ENCODE measurements at places on chromosomes 16 and 17. TPM values are rescaled to one million over a fixed set of nuclear protein-coding genes. Genes with fewer than 3 reads are reported as not detected.

DNA sequence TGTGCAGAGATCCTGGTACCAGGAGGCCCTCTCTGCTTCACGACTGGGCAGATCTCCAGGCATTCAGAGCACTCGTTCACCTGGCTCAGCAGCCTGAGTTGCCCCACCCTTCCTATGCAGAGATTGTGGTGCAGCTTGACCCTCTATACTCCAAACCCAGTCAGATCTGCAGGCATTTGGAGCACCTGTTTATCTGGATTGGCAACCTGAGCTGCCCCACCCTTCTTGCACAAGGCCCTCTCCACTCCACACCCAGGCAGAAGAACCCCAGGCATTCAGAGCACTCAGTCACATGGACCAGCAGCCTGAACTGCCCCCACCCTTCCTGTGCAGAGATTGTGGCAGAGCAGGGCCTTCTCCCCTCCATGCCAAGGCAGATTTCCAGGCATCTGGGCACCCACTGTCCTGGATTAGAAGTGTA lies 88.4 kb upstream of the CDH5 start:
- H3K4me1 ChIP-seq = no peaks in the 10 kb centered on the region
- H3K27me3 ChIP-seq = no peaks in the 10 kb centered on the region
- H3K36me3 ChIP-seq = no peaks in the 10 kb centered on the region
- H3K27ac ChIP-seq = no peak overlapping the region

DNA sequence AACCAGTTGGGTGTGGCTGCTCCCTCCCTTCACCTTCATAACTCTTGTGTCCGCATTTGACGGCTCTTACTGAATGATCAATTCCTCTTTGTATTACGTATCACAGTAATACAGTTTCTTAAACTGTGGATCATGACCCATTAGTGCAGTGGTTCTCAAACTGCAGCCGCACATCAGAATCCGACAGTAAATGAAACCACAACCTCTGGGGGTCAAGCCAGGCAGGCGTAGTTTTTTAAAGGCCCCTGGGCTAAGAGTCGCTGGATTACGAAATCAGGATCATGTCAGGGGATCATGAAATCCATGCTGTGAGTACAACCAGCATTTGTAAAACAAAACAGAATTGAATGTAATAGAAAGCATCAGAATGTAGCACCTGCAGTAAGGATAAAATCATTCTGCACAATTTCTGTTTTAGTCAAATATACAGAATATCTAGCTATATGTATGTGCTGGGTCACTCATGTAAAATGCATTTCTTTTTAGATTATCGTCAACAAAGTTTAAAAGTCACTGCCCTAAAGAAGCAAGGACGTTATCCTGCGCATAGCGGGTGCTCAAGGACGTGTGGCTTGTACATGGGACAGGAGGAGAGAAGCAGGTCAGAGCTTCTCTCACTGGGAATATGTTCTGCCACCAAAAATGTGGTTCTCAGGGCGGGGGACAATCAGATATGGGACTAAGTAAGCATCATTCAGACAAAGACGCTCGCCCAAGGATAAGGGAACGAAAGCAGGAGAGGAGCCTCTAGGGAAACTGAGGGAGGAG lies 113.1 kb downstream of the ZFHX3 start:
- H3K36me3 ChIP-seq = no peaks in the 10 kb centered on the region
- no peaks in the 10 kb centered on the region for H3K27me3 ChIP-seq
- H3K4me3 ChIP-seq = no peak overlapping the region

DNA sequence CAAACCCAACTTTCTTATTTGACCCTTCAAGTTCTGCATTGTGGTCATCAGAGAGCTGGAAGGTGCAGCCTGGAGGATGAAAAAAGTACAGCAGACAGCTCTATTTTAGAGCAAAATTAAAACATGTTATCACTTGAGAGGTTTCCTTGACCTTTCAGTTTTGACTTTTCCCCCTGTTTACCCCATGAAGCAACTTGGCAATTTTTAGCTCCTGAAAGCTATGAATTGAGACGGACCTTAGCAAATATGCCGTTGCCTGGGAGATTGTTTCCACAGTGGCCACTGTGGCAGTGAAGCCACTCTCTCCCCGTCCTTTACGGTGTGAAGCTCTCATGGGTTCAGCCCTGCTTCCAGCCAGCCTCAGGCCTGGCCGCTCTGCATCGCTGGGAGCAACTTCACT lies 398.6 kb downstream of the CPPED1 start:
- H3K4me3 ChIP-seq = no peak overlapping the region
- no peak for DNase-seq
- no peaks in the 10 kb centered on the region for H3K4me1 ChIP-seq
- peaks cover 15% of the 10 kb centered on the region for H3K36me3 ChIP-seq

DNA sequence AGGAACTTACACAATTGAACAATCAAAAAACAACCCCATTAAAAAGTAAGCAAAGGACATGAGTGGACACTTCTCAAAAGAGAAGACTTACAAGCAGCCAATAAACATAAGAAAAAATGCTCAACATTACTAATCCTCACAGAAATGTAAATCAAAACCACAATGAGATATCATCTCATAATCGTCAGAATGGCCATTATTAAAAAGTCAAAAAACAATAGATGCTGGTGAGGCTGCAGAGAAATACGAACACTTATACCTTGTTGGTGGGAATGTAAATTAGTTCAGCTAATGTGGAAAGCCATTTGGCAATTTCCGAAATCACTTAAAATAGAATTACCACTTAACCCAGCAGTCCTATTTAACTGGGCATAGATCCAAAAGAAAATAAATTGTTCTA lies 301.9 kb upstream of the KCNJ16 start:
- no peaks in the 10 kb centered on the region for H3K4me1 ChIP-seq
- no peak overlapping the region for H3K27ac ChIP-seq
- H3K4me3 ChIP-seq = no peak overlapping the region
- H3K36me3 ChIP-seq = no peaks in the 10 kb centered on the region
- H3K27me3 ChIP-seq = no peaks in the 10 kb centered on the region

DNA sequence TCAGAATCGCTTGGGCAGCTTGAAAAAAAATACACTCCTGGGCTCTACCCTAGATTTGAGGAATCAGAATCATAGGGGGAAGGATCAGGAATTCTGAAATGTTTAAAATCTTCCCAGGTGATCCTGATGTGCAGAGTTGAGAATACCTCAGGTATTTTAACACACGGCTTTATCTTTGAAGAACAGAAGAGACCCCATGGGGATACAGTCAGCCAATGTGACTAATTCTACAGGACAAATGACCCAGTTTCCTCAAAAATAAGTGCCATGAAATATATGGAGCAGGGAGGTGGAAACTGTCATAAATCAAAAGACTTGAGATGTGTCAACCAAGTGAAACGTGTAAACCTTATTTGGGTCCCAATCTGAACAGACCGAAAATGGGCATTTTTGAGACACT lies 52.7 kb downstream of the CCDC42 start:
- no peak overlapping the region for H3K4me3 ChIP-seq
- no peaks in the 10 kb centered on the region for H3K36me3 ChIP-seq
- no peaks in the 10 kb centered on the region for H3K4me1 ChIP-seq
- H3K27ac ChIP-seq = no peak overlapping the region
- no peaks in the 10 kb centered on the region for H3K27me3 ChIP-seq

DNA sequence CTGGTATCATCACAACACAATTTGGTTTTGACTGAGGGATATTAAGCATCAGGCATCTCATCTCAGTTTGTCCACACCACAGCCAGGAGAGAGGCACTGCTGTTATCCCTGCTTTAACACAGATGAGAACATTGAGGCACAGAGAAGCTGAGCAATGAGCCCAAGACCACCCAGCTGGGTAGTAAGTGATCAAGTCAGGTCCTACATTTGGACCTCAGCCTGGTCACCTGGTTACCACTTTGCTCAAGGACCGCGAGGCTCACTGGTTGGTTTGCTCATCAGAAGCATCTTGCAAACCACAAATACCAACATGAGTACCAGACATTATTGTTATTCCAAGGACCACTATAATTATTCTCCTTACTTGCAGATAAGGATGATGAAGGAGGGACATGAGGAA lies 245.5 kb downstream of the CBLN1 start:
- no peaks in the 10 kb centered on the region for H3K36me3 ChIP-seq
- peak; percentile 66 for DNase-seq
- H3K27me3 ChIP-seq = no peaks in the 10 kb centered on the region

DNA sequence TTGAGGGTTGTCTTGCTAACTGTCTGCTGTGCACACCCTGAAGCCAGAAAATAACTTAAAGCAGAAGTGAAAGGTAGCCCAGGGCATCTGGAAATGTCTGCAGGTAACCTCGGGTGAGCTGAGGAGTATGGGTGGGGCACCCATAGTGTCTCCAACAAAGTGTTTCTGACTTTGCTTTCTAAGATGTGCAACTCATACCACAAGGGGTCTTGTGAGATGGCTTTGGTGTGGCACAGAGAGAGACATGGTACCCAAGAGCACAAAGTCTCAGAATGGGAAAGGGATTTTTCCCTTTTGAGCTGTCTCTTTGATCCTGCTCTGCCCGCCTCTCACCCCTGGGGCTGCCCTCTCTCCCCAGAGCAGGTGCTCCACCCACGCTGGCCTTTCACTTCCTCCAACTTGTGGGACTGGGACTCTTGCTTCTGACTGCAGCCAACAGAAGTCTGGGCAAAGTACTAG lies 6.9 kb downstream of the CHD9 start:
- no peak overlapping the region for H3K27ac ChIP-seq
- DNase-seq = no peak
- H3K36me3 ChIP-seq = no peaks in the 10 kb centered on the region
- H3K4me1 ChIP-seq = peaks cover 33% of the 10 kb centered on the region
- no peak overlapping the region for H3K4me3 ChIP-seq
- H3K27me3 ChIP-seq = no peaks in the 10 kb centered on the region

DNA sequence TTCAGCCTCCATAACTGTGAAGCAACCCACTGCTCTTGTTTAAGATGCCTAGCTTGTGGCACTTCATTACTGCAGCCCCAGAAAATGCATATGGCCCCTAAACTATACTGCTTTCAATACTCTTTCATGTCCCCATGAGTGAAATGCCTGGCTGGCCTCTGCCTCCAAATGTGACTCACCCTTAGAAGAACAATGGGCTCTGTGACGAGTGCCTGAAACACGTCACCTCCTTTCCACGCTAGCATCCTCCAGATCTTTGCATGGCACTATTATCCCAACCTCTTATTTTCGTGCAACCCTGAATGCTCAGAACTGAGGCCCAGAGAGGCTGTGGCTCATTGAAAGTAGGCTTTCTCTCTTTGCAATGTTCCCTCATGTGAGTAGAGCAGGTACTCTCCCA lies 233.1 kb downstream of the CBLN1 start:
- DNase-seq = peak; percentile 89
- no peak overlapping the region for H3K27ac ChIP-seq
- H3K36me3 ChIP-seq = no peaks in the 10 kb centered on the region
- no peaks in the 10 kb centered on the region for H3K27me3 ChIP-seq
- H3K4me3 ChIP-seq = no peak overlapping the region

- no peaks in the 10 kb centered on the region for H3K36me3 ChIP-seq
- H3K27ac ChIP-seq = no peak overlapping the region
These were observed 13.5 kb upstream of the DYNLRB2 start for GRCh38 chr16:80527297-80527696.

Gene USP43
- total RNA-seq = 0.17 TPM

Gene KRT33B
- not detected for total RNA-seq

- H3K36me3 ChIP-seq = no peaks in the 10 kb centered on the region
- no peak overlapping the region for H3K27ac ChIP-seq
- DNase-seq = no peak
- no peaks in the 10 kb centered on the region for H3K27me3 ChIP-seq
- H3K4me3 ChIP-seq = no peak overlapping the region
These were observed 22.5 kb upstream of the CACNG1 start for GRCh38 chr17:67021743-67022450.

Gene TMEM238L
- not detected for total RNA-seq

Gene LAT
- 6.2 TPM for total RNA-seq

GRCh38 chr16:57866529-57866918 lies 64.2 kb upstream of the KIFC3 start:
- no peaks in the 10 kb centered on the region for H3K27me3 ChIP-seq
- H3K36me3 ChIP-seq = no peaks in the 10 kb centered on the region
- H3K4me3 ChIP-seq = no peak overlapping the region
- no peak overlapping the region for H3K27ac ChIP-seq
- peaks cover 10% of the 10 kb centered on the region for H3K4me1 ChIP-seq

- no peaks in the 10 kb centered on the region for H3K27me3 ChIP-seq
- H3K27ac ChIP-seq = no peak overlapping the region
- no peak overlapping the region for H3K4me3 ChIP-seq
- no peaks in the 10 kb centered on the region for H3K4me1 ChIP-seq
- H3K36me3 ChIP-seq = no peaks in the 10 kb centered on the region
These were observed 63.0 kb downstream of the GSG1L start for GRCh38 chr16:28000314-28001169.

GRCh38 chr17:19448341-19449268 lies 37.6 kb downstream of the RNF112 start:
- H3K36me3 ChIP-seq = no peaks in the 10 kb centered on the region
- no peak for DNase-seq
- no peaks in the 10 kb centered on the region for H3K27me3 ChIP-seq
- H3K27ac ChIP-seq = peak overlapping the region; percentile 86

Gene HOXB7
- 0.52 TPM for total RNA-seq

Gene DHX40
- total RNA-seq = 48.0 TPM

DNA sequence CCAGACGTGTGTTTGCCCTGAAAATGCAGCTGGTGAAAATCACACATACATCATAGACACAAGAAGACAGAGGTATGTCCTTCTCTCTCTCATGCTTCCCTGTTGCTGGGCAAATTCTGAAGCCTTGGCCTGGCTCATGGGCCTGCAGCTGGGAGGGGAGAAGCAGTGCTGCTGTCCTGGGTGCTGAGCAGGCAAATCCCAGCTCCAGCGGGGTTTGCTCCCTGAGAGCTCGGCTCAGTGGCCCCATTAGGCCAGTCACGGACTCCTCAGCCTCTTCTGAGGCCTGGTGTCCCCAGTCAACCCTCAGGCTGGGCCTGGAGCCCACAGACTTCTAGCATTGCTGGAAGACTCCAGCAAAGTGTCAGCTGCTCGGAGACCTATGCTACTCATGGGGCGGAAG lies 11.7 kb downstream of the RHBDL3 start:
- no peaks in the 10 kb centered on the region for H3K36me3 ChIP-seq
- DNase-seq = no peak
- no peaks in the 10 kb centered on the region for H3K4me1 ChIP-seq
- H3K27me3 ChIP-seq = no peaks in the 10 kb centered on the region

DNA sequence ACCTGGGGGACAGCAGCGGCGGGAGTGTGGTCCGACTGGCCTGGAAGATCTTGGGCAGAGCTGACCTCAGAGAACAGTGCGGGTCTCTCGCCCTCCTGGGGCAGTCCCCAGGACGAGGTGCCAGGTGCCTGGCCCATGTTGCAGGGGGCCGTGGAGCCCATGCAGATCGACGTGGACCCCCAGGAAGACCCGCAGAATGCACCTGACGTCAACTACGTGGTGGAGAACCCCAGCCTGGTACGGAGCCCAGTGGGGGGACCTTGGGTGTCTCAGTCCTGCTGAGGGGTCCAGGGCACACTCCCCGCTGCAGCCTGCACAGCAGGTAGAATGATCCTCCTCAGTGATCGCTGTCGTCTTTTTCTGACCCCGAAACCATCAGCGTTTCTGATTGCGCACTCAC lies 1.4 kb downstream of the GPS1 start:
- no peak overlapping the region for H3K27ac ChIP-seq
- peak overlapping the region; percentile 81 for H3K4me3 ChIP-seq
- DNase-seq = no peak
- H3K27me3 ChIP-seq = no peaks in the 10 kb centered on the region

DNA sequence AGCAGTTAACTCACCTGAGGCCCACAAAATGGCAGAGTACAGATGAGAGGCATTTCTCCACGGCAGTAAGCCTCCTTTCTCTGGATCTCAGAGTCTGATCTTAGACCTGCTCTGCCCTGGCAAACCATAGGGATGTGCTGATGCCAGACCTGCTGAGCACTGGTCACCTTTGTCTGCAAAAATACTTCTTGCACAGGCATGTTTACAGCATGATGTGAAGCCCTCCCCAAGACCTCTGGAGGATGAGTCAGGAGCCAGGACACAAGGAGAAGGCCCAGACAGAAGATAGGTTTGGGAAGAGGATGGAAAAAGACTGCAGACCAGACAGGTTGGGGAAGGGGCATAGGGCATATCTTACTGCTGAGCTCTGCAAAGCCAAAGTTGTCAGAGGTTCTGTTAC lies 426.6 kb downstream of the PMP22 start:
- no peak for DNase-seq
- no peaks in the 10 kb centered on the region for H3K4me1 ChIP-seq
- H3K4me3 ChIP-seq = no peak overlapping the region
- no peaks in the 10 kb centered on the region for H3K36me3 ChIP-seq
- no peak overlapping the region for H3K27ac ChIP-seq
